ENCODE measurements at places on chromosomes 4 and X.
A peak's percentile ranks its signal among the peaks of the same experiment; 100 is the strongest.

- DNase-seq: no peak
These were observed at the start of gene EPHA5 for GRCh38 chr4:65670331-65671031. Gene EPHA5 (minus strand): TSS chr4:65670489. CDS start chr4:65669742, 747 bp downstream.

DNA sequence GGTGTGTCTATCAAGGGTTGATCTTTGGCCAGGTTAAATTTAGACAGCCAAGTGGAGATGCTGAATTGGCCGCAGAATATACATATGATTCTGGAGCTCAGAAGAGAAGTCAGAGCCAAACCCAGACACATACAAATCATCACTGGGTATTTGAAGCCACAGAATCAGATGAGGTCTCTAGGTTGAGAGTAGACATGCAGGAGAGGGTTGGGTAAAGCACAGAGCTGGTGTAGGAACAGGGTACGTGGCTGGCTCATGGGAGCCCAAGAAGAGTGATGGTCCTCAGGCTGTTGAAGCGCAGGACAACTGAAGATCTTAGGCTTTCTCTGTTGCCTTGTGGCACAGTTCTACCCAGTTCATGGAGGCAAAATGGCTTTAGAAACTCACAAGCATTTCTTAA, 37.7 kb downstream of the ADAMTS3 start:
- DNase-seq: no peak

DNA sequence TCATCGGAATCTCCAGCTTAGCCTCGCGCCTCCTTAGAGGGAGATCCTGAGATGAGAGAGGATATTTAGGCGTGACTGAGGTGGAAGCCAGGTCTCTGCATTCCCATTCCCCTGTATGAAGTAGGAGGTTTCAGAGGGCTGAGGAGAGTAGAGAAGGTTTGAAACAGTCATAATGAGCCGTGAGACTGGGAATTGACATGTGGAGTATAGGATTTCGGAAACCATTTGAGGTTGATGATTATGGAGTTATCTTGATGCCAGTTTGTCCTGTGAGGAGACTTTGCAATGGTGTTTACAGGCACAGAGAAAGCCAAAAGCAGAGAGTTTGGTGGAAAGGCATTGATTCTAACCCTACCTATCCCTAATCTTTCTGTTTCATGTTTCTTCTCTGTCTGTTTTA, 2.0 kb downstream of the CHST7 start:
- DNase-seq: no peak

DNA sequence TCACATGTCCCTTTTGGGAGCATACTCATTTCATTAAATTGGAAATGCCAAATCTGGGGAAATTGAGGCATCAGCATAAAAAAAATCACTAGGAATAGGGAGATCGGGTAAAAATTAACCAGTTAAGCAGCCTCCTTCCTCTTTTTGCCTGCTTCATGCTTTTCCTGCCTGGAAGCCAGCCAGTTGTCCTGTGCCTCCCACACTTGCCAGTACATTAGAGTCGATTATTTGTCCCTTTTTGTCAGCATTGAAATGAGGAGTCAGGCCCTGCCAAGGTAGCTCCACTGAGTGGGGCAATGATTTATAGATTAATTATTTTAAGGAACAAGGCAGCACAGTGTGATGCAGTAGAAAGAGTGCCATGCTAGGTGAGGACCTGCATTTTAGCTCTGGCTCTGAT, 55.3 kb downstream of the SH2D1A start:
- DNase-seq: no peak

GRCh38 chrX:15151267-15152186, 118.4 kb downstream of the ASB9 start:
- peak; percentile 42 for DNase-seq

DNA sequence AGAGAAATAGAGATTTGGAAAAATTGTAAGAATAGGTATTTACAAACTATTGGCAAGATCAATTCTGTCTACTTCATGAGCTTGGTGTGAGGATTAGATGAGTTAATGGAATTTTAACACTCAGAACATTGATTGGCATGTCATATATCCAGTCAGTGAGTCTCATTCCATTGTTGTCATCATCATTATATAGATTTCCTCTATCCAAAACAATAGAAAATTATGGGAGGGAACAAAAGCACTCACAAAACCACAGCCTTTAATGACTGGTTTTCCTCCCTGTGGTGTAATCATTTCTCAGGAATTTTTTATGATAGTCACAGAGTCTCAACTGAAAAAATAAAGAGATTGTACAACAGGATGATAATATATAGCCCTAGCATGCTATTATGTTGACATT, 21.1 kb downstream of the KLHL5 start:
- no peak for DNase-seq

GRCh38 chrX:97402333-97402732, 518.6 kb downstream of the RPA4 start:
- no peak for DNase-seq

GRCh38 chrX:16699389-16699788, 13.1 kb downstream of the CTPS2 start:
- DNase-seq: no peak

DNA sequence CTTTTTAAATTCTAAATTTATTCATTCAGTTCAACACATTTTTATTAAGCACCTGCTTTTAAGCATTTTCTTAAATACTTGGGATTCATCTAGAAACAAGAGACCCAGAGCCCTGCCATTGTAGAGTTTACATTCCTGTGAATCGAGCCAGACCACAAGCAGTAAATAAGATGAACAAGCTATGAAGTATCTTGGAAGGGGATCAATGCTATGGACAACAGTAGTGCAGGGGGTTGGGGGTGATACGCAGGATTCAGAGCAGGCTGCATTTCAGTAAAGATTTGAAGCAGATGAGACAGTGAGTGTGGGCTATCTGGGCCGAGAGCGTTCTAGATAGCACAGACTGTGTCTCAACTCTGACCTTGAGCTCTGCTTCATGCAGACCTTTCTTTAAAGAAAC, 35.1 kb downstream of the CLDN22 start:
- no peak for DNase-seq

- peak; percentile 27 for DNase-seq
These were observed 640 bp downstream of the PHF8 start for GRCh38 chrX:54043541-54044125.

GRCh38 chr4:152454398-152455011, 81.4 kb downstream of the FBXW7 start:
- DNase-seq: no peak

DNA sequence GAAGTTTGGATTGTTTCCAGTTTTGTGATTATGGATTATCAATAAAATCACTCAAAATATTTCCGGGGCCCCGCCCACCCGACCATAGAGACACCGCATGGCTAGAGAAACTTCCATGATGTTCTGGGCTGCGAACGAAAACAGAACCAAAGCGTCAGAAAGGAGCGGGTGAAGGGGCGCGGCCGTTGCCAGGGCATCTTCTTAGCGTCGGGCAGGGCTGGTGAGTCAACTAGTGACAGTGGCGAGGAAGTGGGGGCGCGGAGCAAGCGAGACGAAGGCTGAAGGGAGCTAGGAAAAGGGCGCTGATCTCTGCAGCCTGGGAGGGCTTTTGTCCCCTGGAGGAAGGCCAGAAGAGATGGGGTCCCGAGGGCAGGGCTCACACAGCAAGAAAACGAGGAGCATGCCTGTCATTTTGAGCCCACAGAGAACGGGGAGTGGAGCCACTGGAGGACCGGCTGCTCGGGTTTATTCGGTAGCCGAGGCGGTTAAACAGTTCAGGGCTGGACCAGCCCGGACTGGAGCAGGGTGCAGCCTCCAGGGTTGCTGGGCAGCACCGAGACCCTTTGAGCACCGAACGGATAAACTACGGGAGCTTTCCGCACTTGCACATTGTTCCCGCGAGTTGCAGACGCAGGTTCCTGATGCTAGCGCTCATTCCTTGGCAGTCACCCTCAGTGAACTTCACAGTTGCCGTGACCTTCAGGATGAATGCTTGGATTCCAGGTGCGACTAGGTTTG, 298.1 kb upstream of the TRPC5 start:
- DNase-seq: no peak

- no peak for DNase-seq
These were observed 875.4 kb upstream of the PRKX start for GRCh38 chrX:4588893-4589292.

DNA sequence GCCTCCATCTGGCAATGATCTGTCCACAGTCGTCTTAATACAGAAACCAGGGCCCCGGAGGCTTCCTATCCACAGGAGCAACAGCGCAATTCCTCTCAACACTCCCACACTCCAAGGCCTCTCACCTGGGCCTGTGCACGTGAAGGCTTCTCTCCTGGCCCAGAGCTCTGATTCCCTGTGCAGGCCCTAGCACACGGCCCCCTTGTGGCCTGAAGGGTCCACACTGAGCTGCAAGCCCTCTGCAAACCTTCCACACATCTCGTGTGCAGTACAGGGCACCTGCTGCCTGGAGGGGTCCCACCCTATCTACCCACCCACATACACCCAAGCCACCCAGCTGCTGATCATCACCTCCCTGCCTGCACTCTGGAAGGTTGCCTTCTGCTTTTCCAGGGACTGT, 150.1 kb upstream of the NUDT10 start:
- no peak for DNase-seq

- no peak for DNase-seq
These were observed 253.2 kb upstream of the IGFBP7 start for GRCh38 chr4:57363346-57363745.

DNA sequence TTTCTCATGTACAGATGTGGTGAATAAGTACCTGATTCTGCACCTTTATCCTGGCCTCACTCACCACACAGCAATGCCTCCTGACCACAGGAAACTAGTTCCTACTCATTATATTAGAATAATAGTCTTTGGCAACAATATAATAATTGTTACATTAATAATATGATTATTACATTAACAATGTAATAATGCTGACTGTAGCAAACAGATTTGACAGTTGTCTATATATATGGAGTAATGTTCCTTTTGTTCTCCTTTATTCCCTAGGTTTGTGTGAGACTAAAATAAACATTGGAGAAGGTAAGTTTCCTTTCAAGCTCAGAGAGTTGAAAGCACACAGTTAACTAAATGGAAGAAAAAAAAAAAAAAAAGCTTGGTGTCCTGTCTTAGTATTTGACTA, 40.6 kb upstream of the NAA11 start:
- no peak for DNase-seq

DNA sequence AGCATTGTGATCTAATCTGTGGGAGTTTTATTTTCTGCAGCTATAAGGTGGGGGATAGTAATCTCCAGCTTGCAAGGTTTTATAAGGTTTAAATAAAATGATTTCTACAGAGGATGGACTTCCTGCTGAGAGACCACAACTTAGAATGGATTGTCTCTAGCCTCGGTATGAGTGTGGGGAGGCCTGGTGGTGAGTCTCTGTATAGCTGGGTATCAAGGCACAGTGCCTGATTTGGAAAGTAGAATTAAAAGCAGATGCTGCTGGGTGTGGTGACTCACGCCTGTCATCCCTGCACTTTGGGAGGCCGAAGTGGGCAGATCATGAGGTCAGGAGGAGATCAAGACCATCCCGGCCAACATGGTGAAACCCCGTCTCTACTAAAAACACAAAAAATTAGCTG, 162.0 kb upstream of the GATB start:
- no peak for DNase-seq

GRCh38 chrX:30597216-30598012, 19.8 kb upstream of the TASL start:
- no peak for DNase-seq

- no peak for DNase-seq
These were observed 11.6 kb downstream of the SYTL4 start for GRCh38 chrX:100720301-100720700.

- no peak for DNase-seq
These were observed 37.4 kb downstream of the NFXL1 start for GRCh38 chr4:47876784-47877546.

DNA sequence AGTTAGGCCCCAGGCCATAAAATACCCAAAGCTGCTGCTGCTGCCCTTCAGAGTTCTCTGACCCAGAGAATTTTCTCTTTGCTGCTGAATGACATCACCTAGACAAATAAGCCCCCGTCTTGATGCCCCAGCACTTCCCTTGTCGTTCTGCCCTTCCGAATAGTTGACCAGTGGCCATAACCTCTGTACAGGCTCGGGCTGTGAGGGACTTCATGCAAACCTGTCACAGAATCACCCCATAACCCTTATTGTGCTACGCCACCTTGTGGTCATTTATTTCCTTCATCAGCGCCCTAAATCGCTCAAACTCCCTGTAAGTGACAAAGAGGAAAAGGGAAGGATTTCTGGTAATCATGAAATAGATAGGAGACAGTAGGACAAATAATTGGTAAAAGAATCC, 18.8 kb downstream of the SPACA5 start:
- DNase-seq: peak; percentile 28

DNA sequence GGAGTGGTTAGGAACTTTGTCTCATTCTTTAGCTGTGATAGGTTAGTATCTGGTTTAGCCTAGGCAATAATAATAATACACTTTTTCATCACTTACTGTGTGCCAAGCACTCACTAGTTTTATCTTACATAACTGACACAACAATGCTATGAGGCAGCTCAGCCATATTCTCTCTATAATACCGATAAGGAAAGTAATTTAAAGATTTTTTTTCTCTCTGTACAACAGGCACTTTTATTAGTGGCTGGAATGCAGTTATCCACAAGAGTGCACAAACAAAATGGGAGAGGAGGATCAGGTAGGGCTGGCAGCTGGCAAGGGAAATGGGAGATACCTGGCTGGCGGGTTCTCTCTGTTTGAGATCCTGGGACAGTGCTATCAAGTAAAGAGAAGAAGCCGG, 7.6 kb downstream of the RELL1 start:
- no peak for DNase-seq

- DNase-seq: no peak
These were observed 574.6 kb downstream of the RAPGEF2 start for GRCh38 chr4:159677521-159677920.

GRCh38 chr4:26284536-26284935, 36.3 kb upstream of the RBPJ start:
- DNase-seq: no peak

DNA sequence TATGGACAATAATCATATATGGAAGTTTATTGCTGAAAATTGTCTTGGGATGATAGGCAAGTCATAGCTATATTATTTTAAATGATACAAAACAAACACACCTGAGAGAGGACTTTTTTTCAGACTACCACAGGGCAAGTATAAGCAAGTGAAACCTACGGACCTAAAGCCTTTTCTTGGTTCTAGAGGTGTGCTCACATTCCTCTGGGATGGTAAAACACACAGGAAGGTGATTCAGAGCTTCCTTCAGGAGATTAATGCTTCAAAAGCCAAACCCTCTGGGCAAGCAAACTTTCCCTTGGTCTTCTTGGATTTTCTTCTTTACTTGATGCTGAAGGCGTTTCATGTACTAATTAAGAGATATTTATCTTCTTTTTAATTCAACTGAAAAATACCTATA, 60.1 kb upstream of the ACSL4 start:
- DNase-seq: no peak

All from activated CD4-positive, alpha-beta T cell treated with anti-CD3 and anti-CD28 coated beads for 4 hours (primary cell).